ENCODE measurements at places on chromosomes 3 and 15.

DNA sequence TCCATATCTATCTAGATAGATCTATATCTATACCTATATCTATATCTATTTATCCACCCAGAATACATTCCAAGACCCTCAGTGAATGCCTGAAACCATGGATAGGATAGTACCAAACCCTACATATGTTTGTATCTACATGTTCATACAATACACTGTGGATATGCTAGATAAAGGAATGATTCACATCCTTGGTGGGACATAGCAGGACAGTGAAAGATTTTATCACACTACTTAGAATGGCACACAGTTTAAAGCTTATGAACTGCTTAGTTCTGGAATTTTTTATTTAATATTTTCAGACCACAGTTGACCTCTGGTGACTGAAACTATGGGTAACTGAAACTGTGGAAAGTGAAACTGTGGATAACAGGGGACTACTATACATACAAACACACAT lies 198.8 kb upstream of the TTC14 start:
- DNase-seq, result no peak

- DNase-seq, result peak; percentile 17
Observed at GRCh38 chr3:88000853-88001252, 58.0 kb downstream of the CGGBP1 start.

- no peak for DNase-seq
Observed at GRCh38 chr3:102478160-102478559, 43.3 kb downstream of the ZPLD1 start.

- DNase-seq, result no peak
Observed at GRCh38 chr3:113249601-113250000, 38.2 kb downstream of the BOC start.

DNA sequence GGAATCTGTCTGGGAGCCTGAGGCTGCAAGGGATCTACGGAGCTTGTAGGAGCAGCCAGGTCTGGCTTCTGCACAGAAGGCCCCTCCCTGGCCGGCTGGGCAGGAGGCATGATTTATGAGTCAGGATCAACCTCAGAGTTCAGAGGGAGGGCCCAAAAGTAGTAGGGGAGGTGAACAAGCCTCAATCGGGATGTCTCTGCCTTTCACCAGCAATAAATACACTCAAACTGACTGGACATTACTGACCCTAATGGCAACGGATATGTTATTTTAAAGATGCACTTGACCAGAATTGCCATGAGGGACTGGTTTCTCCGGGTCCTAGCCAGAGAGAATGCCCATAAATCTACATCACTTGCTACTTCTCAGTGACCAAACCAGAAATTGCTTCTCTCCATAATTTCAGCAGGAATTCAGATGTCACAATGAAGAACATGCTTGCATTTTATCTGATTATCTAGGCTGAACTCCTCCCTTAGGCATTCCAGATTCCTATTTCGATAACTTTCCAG lies 109.6 kb upstream of the LMOD3 start:
- DNase-seq, result no peak

DNA sequence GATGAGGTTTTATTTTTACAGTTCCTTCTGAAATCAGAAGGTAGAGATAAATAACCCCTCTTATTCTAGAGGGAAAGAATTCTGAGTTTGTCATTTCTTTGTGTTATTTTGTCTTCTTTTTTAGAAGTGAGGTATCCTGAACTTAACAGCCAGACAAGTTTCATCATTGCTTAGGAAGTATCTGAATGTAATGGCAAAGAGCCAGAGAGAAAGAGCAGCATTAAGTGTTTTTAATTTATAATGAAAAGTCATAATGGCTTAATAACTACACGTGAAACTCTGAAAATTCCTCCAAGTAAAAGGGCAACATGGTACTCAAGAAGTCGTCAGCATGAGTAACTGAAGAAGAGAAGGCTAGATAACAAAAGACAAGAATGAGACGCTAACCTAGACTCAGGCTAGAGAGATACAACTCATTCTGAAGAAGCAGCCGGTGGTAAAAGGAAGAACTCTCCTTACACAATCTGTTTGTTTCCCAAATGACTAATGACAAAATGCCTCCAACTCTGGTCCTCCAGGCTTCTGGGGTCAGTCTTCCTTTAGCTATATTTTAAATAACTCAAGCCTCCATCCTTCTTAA lies 116.2 kb upstream of the NECTIN3 start:
- DNase-seq, result no peak

DNA sequence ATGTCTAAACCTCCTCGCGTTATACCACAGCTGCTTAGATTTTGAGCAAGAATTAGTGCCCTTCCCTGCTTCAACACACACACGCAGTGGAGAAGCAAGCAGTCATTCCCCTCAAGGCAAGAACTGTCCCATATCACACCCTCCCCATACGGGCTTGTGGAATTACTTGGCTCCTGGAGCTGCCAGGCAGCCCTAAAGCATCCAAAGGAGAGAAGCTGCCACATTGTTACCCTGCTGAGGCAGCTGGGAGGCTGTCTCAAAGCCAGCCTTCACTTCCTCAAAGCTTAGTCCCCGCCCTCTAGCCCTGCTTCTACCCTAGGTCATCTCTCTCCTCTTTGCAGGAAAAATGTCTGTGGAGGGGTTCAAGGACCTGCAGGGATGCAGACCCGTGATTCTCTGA lies 153.4 kb downstream of the RORA start:
- DNase-seq, result no peak

DNA sequence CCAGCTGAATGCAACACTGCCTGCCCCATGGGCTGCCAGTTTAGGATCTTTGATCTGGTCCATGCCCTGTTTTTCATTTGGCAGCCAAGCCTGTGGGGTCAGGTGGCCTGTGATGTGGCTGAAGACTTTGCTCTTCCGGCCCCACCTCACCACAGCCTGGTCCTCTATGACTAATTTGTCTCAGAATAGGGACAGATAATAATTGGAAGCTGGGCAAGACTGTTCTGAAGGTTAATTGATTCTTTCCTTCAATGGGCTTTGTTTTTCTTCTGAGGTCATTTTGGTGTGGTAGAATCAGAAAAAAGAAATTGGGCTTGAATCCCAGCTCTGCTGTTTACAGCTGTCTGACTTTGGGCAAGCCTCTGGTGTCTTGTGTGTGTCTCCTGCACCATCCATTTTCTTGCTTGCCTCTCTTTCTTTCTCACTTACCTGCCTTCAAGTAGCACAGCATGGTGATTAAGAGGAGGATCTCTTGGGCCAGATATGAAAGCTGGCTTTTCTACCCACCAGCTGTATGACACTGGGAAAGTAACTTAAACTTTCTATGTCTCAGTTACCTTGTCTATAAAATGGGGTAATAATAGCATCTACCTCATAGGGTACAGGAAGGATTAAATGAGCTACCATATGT lies 24.2 kb downstream of the ABHD2 start:
- DNase-seq, result no peak

DNA sequence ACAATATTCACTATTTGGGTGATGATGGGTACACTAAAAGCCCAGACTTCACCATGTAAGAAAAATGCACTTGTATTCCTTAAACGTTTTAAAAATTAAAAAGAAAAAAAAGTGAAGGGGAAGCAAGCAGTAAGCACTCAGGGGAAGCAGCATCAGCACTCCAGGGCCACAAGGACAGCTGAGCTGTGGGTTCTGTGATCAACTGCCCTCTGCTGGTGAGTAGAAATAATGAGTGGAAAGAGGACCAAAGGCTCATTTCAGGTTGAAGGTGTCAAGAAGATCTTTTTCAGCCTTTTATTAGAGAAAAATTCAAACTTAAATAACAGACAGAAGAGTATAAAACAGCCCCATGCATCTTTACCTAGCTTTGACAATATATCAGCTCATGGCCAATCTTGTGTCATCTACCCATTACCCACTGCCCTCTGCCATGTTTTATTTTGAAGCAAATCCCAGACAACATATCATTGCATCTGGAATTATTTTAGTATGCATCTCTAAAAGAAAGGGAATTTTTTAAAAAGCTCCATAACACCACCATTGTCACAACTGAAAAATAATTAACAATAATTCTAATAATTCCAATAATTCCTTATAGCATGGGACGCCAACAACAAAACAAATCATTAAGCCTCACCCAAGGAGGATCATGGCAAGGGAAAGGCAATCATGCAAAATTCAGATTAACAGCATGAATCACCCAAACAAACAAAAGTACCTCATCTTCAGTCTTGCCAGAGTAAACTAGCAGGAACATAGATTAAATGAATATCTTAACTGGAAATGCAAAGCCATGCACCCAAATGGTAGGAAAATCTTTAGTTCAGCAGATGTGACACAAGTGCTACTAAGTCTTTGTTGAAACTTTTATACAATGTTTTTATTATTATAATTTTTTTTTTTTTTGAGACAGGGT lies 42.5 kb downstream of the TAMM41 start:
- DNase-seq, result no peak

Data from activated CD4-positive, alpha-beta T cell treated with anti-CD3 and anti-CD28 coated beads, Interleukin-2, amount 50 U/mL, for 48 hours (primary cell).